Stimulated activated CD4-positive, alpha-beta T cell treated with anti-CD3 and anti-CD28 coated beads, Interleukin-15, amount 100 ng/mL, for 1 hour (primary cell): ENCODE measurements at places on chromosomes 7 and 10.

GRCh38 chr10:76336213-76336963 lies 905.0 kb downstream of the LRMDA start:
- DNase-seq = no peak

GRCh38 chr7:44258423-44258760 lies 57.6 kb downstream of the YKT6 start:
- DNase-seq = no peak

DNA sequence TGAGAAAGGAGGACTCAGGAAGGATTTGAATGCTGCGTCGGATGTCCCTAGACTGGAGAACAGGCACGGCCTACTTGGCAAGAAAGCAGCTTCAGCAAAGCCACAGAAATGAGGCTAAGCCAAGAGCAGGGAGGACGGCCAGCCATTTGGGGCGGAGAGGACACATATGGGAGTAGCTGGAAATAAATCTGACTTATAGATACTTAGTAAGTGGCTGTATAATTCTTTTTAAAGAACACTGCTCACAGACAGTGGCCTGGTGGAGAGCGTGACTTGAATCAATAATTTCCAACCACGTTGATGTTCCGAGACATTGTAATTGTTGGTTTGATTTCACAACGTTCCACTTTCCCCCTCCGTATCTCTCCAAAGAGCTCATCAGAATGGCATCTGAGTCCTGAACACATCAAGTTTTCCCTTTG lies 67.7 kb upstream of the JCAD start:
- no peak for DNase-seq

DNA sequence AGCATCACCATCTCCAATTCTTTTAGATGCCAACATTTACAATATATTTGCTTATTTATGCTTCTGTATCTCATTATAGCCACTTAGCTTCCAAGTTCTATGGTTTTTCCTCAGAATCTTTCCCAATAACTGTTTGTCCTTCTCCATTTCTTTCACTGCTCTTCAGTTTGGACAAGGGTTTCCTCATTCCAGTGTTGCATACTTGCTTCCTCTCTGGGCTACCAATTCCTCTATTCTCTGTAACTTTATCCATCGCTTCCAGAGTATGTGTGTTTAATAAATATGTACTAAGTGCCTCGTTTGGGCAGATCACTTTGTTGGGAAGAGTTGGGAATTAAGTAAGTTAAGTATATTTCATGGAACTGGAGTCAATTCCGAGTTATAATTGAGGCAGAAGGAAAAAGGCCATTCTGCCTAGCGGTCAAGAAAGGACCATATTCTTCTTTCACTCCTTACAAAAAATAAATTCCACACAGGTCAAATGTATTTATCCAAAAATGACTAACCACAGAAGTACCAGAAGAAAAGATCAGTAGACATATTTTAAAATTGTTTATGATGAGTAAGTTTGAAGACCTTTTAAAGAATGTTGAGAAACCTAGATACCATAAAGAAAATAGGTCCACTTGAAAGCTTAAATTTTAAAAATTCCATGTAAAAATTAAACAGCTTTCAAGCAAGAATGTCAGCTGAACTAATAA lies 10.8 kb downstream of the STAMBPL1 start:
- no peak for DNase-seq

DNA sequence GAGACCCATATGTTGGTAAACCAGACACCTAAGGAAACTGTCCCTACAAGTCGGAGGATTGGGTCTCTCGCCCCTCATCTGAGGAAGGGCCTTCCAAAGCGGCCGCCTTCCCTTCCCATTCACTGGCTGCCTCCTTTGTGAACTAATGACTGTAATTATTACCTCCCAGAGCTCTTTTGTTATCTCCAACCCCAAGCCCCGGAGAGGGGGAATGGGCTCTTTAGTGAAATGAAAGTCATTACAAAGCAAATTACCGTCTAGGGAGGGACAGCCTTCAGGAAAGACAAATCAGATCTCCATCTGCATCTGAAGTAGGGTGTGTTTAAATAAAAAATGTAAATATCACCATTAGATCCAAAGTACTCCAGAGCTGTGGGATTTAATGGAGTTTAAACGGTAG lies 2.6 kb upstream of the GAD2 start:
- DNase-seq = no peak

GRCh38 chr7:134395604-134396003 lies 63.3 kb downstream of the AKR1B1 start:
- no peak for DNase-seq

GRCh38 chr10:6231146-6231545 lies 28.4 kb downstream of the PFKFB3 start:
- no peak for DNase-seq

DNA sequence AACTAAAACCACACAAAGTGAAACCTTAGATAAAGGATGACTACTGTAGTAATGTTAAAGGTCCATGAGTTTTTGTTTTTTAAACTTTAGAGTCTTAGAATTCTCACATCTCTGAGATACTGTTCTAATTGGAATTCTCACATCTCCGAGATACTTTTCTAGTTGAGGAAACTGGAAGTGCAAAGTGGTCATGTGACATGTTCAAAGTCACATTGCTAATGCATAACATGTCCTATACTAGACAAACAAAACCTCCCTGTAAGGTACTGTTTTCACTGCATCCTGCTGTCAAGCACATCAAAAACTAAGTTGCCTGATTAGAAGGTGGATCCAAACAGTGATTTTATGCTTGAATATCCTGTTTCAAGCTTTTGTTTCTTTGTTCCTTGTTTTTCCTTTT lies 13.9 kb downstream of the TAX1BP1 start:
- DNase-seq = no peak

DNA sequence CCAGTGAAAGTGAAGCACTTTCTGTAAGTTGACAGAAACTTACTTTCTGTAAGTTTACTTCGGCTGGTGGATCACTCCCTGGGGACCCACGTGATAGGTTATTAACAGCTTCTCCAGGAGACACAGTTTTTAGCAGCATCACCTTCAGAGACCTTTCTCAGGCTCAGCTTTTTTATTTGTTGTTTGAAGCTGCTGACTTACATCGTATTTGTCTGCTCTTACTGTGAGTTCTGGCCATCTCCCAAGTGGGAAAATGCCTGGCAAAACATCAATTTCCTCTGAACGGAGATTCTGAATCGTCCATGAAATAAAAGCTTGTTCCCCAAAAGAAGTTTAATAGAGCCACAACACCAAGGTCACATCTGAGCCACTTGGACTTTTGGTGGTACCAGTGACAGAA lies 178.7 kb upstream of the PODXL start:
- DNase-seq = no peak

DNA sequence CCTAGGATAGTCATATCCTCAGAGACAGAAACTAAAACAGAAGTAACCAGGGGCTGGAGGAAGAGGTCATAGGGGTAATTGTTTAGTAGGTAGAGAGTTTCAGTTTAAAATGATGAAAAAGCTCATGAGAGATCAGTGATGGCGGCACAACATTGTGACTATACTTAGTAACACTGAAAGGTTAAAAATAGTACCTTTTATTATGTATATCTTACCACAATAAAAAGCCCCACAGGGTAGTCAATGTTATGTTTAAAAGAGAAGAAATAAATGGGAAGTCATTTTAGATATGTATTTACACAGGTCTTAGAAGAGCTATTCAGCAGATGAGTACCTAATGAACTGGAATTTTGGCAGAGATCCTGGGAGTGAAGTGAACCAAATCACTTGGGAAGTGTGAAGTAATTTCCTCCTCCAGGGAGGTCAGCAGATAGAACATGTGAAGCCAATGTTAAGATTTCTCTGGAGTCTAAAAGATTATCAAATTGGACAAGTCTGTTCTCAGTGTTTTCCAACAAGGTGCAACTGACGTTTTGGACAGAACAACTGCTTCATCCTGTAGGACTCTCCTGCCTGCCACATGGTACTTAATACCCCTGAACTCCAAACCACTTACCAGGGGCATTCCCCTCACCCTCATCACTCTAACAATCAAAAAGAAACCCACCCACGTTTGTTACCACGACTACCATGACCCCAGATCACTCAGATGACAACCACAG lies 6.4 kb downstream of the CDCA7L start:
- DNase-seq = no peak

- no peak for DNase-seq
Measured at GRCh38 chr7:33905389-33906032, at the start of gene BMPER. Gene BMPER, plus strand, starts transcription at chr7:33905539. Its CDS starts 75 bp downstream, at chr7:33905614.

DNA sequence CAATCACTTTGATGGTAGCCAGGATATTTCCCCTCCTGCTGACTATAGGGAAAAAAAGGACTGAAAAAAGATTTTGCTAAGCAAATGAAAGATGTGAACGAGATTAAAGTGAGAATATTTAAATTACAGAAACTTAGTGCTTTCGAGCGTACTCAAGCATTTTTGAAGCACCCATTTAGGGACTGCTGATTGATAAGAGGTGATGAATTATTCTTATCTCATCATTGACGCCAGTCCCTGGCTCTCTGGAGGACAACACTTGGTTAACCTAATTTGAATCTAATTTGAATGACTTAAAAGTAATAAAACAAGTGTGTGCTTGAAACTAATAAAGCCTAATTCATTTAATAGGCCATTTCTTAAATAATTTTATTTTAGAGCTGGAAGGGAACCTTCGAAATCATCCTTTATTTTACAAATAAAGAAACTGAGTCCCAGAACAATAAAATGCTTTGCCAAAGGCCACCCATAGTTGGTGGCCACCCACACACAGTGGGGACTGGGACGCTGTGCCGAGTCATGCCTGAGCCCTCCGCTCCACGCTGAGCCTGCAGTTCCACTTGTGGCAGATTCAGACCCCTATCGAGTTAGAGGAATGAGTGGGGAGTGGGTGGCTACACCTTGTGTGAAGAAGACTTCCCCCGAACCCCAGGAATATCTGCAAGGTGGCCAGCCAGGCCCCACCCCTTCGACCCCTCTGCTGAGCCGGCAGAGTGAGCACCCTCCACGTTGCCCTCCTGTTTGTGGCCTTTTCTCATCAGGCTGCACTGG lies 61.1 kb upstream of the SAMD8 start:
- no peak for DNase-seq

DNA sequence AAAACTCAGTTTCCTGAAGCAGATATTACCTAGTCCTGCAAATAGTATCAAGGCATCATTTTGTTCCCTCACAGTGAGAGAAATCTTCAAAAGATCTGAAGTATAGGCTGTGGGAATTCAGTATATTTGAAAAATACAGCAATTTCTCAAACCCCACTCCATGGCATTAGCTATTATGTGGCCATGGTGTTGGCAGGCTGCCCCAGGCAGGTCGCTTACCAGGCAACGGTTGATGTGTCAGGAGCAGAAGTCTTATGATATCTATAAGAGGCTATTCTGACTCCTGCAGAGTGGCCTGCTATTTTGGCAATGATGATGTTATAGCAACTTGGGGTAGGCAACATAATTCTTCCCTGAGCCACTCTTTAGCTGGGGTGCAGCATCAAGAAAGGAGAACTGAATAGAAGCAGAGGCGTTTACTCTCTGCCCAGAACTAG lies 187.9 kb downstream of the PLXDC2 start:
- DNase-seq = no peak

GRCh38 chr7:65225422-65226006 lies 148.1 kb upstream of the ZNF92 start:
- DNase-seq = no peak

DNA sequence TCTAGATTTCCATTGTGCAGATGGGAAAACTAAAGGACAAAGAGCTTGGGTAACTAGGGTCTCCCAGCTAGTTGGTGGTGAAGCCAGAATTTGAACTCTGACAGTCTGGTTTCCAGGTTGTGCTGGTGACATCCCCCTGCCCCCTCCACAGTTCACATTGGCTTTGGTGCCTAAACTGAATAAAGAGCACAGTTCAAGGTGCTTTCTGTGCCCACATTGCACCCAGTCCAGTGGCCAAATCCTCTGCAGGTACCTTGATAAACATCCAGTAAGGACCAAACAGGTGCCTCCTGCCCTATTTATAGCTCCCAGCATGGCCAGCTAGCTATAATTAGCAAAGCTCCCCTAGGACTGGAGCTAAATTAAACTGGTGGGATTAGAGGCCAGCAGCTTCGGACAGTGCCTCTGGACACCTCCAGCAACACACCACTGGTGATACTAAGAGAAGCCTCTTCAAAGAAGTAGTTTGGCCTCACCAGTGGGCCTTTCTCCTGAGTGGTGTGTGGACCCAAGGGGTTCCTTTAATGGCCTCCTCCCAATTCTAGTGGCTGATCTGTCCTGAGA lies 59.9 kb downstream of the KCNMA1 start:
- DNase-seq = no peak
